T-helper 2 cell treated with Interferon-gamma antibody and Interleukin-4, amounts not matched to agents 100 ng/mL and 5 ng/mL, for 36 hours (primary cell): ENCODE measurements at places on chromosomes 5 and 9. TPM values are rescaled to one million over a fixed set of nuclear protein-coding genes. Genes with fewer than 3 reads are reported as not detected.

Gene PCDHB11
- not detected in 2 replicates for total RNA-seq

Gene PLPPR1
- not detected in 2 replicates for total RNA-seq

Gene IFNA21
- total RNA-seq: not detected in 2 replicates

Gene LRRC8A
- total RNA-seq: 52.4 and 53.1 TPM in 2 replicates

Gene AK3
- 28.9 and 29.4 TPM in 2 replicates for total RNA-seq

Gene ARHGEF39
- total RNA-seq: 14.7 and 15.4 TPM in 2 replicates

Gene GABRG2
- 0.75 TPM in 1 of 2 replicates, not detected in the other for total RNA-seq

Gene SOX30
- total RNA-seq: 0.11 and 0.16 TPM in 2 replicates

Gene ANGPTL2
- total RNA-seq: not detected in 2 replicates

Gene ISCA1
- 22.1 and 23.9 TPM in 2 replicates for total RNA-seq

Gene TEK
- total RNA-seq: not detected in 2 replicates

Gene MARCHF3
- total RNA-seq: 1.2 and 1.7 TPM in 2 replicates

Gene QRFP
- total RNA-seq: not detected in 2 replicates

Gene CEL
- total RNA-seq: 2.5 TPM in 2 replicates

Gene NRARP
- 1.5 and 1.7 TPM in 2 replicates for total RNA-seq

Gene IRGM
- 3.5 and 4.2 TPM in 2 replicates for total RNA-seq

Gene NDOR1
- 38.6 and 42.1 TPM in 2 replicates for total RNA-seq

Gene ABCA2
- total RNA-seq: 27.8 and 30.6 TPM in 2 replicates

Gene DBH
- total RNA-seq: not detected in 2 replicates

Gene CDHR2
- 1.1 and 1.7 TPM in 2 replicates for total RNA-seq

Gene ZNF879
- 3.2 and 4.8 TPM in 2 replicates for total RNA-seq

Gene ADCY2
- total RNA-seq: not detected in 2 replicates

Gene KCNN2
- total RNA-seq: not detected in 2 replicates

Gene PLAC8L1
- total RNA-seq: 1.1 TPM in 1 of 2 replicates, not detected in the other

Gene CD14
- total RNA-seq: 0.27 and 0.32 TPM in 2 replicates

Gene CCL28
- total RNA-seq: 15.2 and 16.4 TPM in 2 replicates

Gene CARTPT
- total RNA-seq: not detected in 2 replicates

Gene CDC20B
- 0.14 and 0.32 TPM in 2 replicates for total RNA-seq

Gene INSL6
- not detected in 2 replicates for total RNA-seq

Gene IL9
- 0.59 TPM in 1 of 2 replicates, not detected in the other for total RNA-seq

Gene NMUR2
- not detected in 2 replicates for total RNA-seq

Gene EQTN
- not detected in 2 replicates for total RNA-seq
